Sigmoid colon (tissue), 7 donors: ENCODE measurements at places on chromosomes 4 and X.

DNA sequence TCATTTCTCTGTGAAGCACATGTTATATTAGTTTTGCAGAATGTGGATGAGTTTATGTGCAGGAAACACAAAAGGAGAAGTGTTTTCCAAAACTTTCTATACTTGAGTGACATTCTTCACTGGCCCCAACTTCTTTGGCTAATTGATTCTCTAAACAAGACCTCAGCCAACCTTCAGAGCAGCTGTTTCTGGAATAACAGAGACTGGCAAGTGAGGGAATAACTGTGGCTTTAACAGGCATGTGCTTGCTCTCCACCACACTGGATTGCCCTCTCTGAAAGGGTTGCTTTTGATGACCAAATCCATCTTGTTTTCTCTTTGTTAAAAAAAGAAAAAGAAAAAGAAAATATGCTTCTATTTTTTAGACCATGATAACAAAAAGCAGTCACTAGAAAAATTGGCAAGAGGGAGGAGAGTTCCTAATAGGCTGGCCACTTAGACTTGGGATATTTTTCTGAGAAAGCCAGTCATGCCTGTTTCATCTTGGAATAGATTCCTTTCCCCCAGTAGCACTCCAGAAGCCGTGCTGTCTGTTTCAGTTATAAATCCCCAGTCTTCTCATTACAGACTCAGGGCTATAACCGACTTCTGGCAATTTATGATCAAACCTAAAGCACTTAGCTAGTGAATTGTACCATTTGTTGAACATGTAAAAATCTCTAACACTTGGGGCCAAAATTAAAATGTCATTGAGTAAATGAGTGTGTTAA is 295.0 kb upstream of the NR3C2 start:
- no peak for DNase-seq

- no peak for DNase-seq
Measured at GRCh38 chr4:4641254-4641653, 99.4 kb upstream of the STX18 start.

- DNase-seq, result no peak
Measured at GRCh38 chrX:13936521-13937225, 93.0 kb downstream of the GEMIN8 start.

DNA sequence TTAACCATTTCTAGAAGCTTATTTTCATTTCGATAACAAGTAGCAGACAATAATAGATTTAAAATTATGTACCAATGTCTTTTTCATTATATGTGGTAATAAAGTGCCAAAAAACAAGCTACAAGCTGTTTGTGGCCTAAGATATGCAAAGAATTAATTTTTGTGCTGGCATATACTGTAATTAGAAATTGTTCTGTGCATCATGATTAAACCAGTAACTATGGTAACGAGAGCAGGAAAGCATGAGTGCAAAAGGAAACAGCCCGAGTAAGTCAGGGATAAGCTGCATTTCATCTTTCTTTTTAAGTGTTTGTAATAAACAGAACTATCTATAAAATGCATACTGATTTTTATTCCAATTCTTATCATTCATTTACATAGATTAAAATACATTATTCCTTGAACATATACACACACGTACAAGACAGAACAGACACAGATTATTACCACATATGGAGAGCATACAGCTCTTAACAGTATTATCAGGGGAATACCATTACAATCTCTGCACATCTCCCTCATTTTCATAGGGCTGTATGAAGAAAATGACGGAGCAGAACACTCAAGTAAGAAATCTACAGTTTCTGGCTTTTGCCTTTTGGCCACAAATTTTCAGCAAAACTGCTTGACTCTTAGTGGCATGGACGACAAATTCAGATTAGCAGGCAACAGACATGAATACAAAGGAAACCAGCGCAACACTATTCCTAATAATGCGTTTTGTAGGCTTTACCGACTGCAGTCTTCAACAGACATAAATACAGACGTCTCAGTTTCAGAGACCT is 121.3 kb upstream of the WDR17 start:
- no peak for DNase-seq

DNA sequence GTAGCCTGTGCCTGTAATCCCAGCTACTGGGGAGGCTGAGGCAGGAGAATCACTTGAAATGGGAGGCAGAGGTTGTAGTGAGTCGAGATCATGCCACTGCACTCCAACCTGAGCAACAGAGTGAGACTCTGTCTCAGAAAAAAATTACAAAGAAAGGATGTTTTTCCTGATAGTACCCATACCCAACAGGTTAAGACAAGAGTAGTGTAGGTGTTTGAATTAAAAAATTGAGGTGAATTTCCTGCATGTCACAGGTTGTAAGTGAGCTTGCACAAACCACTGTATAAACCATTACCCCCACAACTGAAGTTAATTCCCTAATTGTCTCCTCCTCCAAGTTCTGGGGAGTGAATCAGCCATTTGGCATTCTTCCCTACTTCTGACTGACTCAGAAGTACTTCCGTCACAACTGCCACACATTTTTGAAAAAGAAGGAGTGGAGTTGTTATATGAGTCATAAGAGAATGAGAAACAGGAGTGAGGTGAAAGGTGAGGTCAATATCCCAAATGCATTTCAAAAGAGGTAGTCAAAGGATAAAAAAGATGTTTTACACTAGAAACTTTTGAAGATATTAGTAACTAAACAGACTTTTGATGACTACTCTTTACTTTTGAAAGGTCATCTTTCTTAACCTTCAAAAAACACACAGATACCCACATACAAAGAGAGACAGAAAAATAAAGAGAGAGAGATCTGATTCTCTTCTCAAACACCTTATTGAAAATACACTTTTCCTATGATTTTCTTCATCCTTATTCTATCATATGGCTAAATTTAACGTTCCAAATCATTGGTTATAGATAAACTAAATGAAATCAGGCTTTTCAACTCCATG is 134.5 kb downstream of the BTC start:
- DNase-seq, result no peak

- DNase-seq, result no peak
Measured at GRCh38 chr4:32789026-32789608, 2068.9 kb downstream of the PCDH7 start.

- DNase-seq, result no peak
Measured at GRCh38 chr4:55617587-55618197, 18.4 kb downstream of the NMU start.

DNA sequence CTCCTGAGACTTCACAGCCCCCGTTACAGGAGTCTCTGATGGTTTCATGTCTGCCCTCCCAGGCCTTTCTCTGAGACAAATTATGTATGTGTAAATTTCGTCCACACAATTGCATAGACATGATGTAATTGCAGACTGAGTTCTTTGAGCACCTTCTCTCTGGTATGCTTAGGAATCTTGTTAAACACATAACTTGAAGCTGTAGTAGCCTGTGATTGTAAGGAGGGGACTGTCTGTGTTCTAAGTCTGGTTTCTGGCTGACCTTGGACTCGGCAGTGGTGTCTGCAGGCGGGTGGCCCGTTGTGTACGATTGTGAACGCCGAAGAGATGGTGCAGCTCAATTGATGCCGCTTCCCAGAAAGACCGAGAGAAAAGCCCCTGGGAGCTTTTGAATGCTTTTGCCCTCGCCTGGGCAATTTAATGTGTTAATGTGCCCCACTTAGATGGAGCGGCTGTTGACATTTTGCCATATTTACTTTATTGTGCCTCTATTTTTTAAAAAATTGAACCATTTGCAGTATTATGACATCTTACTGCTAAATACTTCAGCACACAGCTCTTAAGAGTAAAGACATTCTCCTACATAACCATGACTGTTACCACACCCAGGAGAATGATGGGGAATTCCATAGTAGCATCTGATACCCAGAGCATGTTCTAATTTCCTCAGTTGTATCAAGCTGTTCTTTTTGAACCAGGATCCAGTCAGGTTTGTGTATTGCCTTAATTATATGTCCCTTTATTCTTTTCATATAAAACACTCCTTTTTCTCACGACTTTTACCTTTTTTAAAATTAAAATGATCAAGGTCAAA is 58.4 kb upstream of the TADA2B start:
- no peak for DNase-seq

DNA sequence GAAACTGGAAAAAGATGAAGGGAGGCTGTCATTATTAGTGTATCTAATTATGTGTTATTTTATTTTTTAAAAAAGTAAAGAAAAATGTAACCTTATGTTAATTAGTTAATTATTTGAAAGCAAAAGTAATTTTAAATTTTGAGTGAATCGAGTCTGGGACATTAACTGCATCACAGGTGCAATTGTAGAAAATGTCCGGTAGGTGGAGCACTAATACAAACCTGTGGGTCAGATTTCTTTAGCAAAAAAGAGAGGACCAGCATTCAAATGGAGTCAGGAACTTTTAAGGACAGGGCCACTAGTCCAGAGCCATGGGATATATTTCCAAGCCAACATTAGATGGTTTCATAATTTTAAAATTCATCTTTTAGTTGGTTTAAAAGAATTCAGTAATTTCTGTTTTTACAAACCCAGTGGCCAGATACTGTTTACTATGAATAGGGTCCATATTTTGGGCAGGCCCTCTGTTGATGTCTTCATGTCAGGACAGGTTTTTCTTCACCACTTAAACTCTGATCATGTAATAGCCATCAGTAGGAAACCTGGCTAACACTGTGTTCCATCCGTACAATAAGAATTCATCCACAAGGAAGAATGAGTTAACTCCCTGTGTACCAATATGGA is 27.2 kb downstream of the BST1 start:
- no peak for DNase-seq

DNA sequence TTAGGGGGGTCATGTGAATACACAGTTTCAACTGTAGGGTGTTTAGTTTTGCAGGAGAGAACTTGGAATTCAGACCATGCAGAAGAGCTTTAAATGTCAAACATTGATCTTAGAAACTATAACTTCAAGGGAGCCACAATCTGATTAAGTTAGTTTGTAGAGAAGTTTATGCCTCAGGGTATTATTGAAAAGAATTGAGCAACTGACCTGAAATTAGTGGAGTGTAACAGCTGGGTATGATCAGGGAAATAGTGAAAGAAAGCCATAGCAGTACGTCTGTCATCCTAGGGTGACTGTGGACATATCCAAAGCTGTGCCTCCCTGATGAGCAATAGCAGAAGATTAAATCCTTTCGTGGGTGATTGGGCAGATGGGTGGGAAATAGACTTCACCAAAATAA is 63.8 kb downstream of the FAM47B start:
- DNase-seq, result no peak

DNA sequence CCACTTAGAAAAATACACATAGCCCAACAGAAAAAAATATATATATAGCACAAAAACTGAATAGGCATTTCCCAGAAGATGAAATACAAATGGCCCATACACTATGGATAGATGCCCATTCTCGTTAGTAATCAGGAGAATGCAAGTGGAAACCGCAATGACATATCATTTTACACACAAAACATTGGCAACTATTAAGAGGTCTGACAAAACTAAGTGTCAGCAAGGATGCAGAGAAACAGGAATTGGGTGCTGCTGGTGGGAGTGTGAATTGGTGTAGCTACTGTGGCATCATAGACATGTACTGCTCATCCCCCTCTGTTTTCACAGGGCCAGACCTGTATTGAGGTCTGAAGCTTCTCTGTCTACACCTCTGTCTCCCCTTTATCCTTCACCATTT is 320.0 kb downstream of the IDS start:
- no peak for DNase-seq

DNA sequence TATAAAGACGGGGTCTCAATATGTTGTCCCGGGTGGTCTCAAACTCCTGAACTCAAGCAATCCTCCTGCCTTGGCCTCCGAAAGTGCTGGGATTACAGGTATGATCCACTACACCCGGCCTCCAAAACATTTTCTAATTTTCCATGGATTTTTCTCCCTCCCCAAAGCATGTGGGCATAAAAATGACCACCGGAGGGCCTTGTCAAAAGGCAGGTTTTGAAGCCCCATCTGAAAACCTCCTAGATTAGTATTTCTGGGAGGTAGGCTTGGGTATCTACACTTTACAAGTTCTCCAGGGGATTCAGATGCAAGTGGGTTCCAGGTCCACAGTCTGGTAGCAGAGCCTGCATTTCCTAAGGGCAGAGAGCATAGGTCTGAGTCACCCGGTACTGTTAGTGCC is 1.4 kb upstream of the GPR173 start:
- no peak for DNase-seq
